Activated naive CD8-positive, alpha-beta T cell treated with anti-CD3 and anti-CD28 coated beads, Interleukin-2, amount 10 ng/mL, durations not matched to agents 7 days and 5 days (primary cell): ENCODE measurements at places on chromosomes 13 and 19. TPM values are rescaled to one million over a fixed set of nuclear protein-coding genes. Genes with fewer than 3 reads are reported as not detected.

NBEA gene
- 1.1 TPM for total RNA-seq

KLK1 gene
- total RNA-seq, result 2.7 TPM

GRCh38 chr13:28478127-28478526 is 16.8 kb downstream of the FLT1 start:
- no peaks in the 10 kb centered on the region for H3K36me3 ChIP-seq
- DNase-seq, result no peak
- no peak overlapping the region for H3K4me3 ChIP-seq
- H3K27me3 ChIP-seq, result peaks cover 14% of the 10 kb centered on the region
- no peak overlapping the region for H3K27ac ChIP-seq

- H3K27ac ChIP-seq, result no peak overlapping the region
- peaks cover 52% of the 10 kb centered on the region for H3K27me3 ChIP-seq
- H3K4me1 ChIP-seq, result peaks cover 27% of the 10 kb centered on the region
- peaks cover 12% of the 10 kb centered on the region for H3K36me3 ChIP-seq
- DNase-seq, result no peak
Measured at GRCh38 chr19:48392860-48393558, 459 bp upstream of the GRIN2D start.
